CD4-positive, alpha-beta T cell treated with Interleukin-12 subunit alpha and Interleukin-12 subunit beta, for 1 hour (primary cell): ENCODE measurements at places on chromosomes 1 and 21.

DNA sequence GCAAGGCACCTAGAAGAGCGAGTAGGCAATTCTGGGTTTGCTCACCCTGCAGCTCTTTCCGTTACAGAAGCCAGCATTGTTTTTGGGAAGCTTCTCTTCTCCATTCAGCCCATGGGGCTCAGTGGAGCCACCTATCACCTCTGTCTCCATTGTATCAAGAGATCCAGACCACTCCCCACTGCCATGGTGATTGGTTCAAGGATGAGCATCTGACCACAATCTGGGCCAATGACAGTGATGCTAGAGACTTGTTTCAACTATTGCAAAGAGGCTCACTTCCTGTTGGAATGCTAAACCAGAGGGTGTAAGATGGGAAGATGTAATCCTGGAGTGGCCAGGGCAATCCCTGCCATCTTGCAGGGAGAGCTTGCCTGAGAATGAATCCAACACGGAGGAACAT lies 6.6 kb downstream of the SPATA21 start:
- DNase-seq = no peak

DNA sequence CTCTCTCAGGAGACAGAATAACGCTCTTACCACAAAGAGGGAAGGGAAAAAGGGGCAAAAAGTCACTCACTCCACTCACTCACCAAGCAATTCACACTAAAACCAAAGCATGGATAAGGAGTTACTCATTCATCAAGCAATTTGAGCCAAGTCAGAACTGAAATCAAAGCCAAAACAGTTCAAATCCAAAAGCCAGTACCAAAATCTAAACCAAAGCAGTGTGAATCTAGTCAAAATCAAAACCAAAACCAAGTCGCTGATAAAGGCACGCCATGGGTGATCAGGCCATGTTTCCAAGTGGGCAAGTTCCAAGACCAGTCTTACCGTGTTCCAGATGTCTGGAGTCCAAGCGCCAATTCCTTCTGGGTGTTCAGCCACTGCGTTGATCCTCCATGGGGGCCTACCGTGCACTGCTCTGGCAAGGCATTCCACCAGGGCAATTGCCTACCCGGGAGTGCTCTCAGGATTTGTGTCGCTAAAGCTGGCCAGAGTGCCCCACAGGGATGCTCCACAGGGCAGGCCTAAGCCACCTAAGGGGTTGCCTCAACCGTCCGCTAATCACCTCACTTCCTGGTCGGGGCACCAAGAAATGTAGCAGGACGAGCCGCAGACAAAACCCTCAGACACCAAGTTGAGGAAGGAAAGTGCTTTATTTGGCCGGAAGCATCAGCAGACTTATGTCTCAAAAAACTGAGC lies 142.3 kb downstream of the TRIM33 start:
- no peak for DNase-seq

DNA sequence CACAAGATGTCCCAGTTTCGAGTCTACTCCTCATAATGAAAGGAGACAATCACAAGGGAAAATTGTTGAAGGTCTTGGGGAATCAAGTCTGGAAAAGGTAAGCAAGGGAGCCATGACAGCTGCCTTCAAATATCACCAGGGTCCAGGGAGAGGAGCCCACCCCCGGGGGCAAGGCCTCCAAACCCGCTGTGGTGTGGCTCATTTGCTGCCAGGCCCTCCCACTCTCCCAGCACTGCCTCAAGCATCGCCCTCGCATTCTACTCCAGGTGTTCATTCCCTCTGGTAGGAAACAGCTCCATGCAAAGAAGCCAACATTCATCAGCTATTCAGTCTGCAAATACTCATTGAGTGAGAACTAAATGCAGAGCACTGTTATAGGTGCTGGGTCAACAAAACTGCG lies 8.6 kb downstream of the S100A9 start:
- DNase-seq = no peak

- no peak for DNase-seq
These were observed 714.9 kb downstream of the MATN1 start for GRCh38 chr1:30008372-30008997.

- no peak for DNase-seq
These were observed 55.3 kb downstream of the GORAB start for GRCh38 chr1:170587253-170587593.
